ENCODE measurements at places on chromosomes 7 and 10.

DNA sequence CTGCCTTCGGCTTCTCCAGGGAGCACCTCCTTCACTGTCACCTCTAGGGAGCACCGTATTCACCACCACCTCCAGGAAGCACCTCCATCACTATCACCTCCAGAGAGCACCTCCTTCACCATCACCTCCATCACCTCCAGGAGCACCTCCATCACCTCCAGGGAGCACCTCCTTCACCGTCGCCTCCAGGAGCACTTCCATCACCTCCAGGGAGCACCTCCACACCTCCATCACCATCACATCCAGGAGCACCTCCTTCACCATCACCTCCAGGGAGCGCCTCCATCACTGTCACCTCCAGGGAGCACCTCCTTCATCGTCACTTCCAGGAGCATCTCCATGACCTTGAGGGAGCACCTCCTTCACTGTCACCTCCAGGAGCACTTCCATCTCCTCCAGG lies 102.3 kb downstream of the DNAJB6 start:
- no peak for DNase-seq

DNA sequence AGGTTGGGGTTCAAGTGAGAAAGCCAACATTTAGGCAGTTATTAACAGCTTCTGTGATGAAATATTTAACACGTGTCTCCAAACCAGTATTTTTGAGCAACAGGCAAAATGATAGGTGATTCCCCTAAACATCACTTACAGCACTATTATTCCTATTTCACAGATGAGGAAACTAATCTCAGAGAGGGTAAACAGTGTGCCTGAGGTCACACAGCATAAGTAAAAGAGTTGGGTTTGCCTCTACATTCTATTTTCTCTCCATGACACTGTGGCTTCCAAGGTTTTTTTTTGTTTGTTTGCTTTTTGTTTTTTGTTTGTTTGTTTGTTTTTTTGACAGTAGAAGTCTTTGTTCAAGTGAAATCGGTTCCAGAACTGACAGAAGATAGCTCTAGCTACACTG lies 43.2 kb upstream of the PDCD4 start:
- no peak for DNase-seq

GRCh38 chr7:38775506-38776175 lies 133.3 kb downstream of the VPS41 start:
- no peak for DNase-seq

- DNase-seq, result no peak
These were observed 55.9 kb downstream of the DIP2C start for GRCh38 chr10:633279-634245.

- DNase-seq, result no peak
These were observed 83.1 kb upstream of the SEMA3A start for GRCh38 chr7:84277628-84278224.
